ENCODE measurements at places on chromosomes 7 and 10.

DNA sequence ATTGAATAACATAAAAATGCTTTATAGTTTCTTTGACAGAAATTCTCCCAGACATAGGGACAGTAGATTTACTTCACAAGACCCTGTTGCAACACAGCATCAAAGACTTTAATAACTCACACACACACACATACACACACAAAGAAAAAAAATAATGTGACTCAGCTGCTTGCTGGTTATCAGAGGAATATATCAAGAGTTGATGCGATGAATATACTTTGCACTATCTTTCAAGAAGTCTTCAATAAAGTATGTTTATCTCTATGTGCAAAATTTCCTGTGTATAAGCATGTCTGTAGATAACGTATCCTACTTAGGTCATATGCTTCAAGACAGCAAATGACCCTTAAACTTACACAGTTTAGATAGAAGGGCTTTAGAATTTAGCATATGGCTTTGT is 243.1 kb downstream of the ARL4A start:
- DNase-seq = no peak

DNA sequence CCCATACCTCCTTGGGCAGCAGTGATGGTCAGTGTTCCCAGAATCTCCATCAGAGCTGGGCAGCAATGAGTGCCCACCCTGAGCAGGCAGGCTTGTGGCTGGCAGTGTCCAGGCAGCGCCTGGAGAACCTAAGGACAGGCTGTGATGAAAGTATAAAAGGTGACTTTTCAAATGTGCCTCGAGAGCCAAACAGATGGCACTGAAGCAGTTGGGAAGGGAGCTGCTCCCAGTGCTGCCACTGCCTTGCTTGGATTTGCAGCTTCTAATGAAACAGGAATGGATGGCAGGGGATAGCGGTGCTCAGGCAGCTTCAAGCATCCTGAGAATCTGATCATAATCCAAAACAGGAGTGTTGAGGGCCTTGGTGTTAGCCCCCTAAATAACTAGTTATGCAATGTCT is 179.8 kb upstream of the AOAH start:
- DNase-seq = no peak

DNA sequence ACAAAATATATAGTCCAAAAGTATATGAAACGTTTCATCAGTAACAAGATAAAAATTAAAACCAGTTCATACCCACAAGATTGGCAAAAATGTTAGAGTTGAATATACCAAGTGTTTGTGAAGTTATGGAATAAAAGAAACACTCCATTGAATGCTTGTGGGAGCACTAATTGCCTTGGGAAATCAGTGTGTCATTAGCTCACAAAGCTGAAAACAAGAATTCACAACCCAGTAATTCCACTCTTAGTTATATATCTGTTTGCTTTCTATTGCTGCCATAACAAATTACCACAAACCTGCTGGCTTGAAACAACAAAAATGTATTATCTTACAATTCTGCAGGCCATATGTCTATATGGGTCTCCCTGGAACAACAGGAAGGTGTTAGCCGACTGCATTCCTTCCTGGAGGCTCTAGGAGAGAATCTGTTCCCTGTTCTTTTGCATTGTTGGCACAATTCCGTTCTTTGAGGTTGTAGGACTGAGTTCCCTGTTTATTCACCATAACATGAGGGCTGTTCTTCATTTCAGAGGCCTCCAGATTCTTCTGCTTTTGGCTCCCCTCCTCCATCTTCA is 45.7 kb downstream of the SEM1 start:
- no peak for DNase-seq

- no peak for DNase-seq
Observed at GRCh38 chr7:107471292-107472070, 1.6 kb downstream of the GPR22 start.

DNA sequence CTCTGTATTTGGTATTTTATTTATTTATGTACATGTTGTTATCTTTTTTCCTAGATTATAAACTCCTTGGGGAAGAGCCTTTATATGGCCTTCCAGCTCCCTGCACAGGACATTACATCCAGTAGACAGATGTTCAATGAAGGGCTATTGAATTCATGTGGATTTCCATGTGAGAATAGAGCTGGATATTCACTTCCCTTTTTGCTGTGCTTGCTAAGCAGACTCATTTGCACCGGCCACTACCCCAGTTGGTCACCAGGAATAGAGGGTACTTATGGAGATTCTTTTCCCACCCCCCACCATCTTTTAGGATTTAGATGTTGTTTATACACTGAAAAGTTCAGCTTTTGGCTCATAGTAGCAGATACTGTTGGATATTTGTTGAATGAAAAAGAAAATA is 374.1 kb downstream of the NRG3 start:
- DNase-seq = no peak

- no peak for DNase-seq
Observed at GRCh38 chr10:77641788-77642397, 4.3 kb upstream of the KCNMA1 start.

DNA sequence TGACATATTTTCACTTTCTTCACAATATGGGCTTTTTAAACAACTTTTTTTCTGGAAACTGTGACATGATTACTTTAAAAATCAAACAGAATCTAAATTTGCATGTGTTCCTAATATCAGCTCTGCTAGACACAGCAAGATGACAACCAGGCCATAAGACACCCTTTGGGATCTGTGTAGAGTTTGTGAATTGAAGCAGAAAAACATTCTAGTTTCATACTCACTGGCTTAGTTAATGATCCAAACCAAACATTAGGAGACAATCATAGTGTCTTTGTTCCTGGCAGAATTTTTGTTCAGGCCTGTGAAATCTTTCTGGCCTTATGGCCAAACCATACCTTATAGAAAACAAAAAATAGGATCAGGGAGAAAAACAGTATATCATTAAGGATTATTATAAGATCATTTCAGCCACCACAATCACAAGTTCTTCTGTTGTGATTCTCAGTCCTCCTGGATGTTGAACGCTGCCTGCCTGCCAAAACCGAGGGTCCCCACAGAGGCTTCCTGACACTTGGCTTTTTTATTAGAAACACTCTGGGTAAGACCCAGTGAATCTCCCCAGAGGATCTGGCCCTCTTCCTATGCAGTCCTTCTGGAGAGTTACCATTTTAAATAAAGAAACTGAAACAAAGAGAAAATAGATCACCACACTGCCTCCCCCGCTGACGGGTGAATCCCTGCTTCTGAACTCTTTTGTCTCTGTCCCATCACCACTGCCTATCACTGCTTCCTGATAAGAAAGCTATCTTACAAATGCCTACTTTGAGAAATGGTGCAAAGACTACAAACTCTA is 79.2 kb upstream of the PPP1R3C start:
- no peak for DNase-seq

DNA sequence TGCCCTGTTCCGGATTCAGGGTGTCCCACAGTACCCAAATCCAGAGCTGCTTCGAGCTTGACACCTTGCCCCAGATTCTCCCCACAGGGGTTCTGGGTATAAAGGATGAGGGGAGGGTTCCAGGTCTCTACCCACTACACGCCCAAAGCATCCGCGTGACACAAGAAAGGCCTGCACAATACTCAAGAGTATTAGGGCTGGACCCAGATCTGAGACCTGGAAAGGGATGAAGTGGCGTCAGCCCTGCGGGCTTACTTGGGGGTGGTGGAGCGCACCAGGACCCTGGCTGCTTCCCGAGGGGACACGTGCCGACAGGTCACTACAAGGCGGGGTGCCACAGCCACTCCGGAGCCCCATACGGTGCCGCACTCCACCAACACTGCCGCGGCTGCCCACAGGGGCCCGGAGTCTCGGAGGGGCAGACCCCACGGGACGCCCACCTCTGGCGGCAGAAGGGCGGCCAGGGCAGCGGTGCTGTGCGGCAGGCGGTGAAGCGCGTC is 1.3 kb downstream of the TYSND1 start:
- no peak for DNase-seq

- no peak for DNase-seq
Observed at GRCh38 chr7:88317422-88317821, 10.7 kb upstream of the STEAP4 start.

GRCh38 chr7:132232406-132232805 is 343.9 kb downstream of the PLXNA4 start:
- no peak for DNase-seq

GRCh38 chr10:44477046-44477425 is 92.1 kb upstream of the CXCL12 start:
- DNase-seq = no peak

DNA sequence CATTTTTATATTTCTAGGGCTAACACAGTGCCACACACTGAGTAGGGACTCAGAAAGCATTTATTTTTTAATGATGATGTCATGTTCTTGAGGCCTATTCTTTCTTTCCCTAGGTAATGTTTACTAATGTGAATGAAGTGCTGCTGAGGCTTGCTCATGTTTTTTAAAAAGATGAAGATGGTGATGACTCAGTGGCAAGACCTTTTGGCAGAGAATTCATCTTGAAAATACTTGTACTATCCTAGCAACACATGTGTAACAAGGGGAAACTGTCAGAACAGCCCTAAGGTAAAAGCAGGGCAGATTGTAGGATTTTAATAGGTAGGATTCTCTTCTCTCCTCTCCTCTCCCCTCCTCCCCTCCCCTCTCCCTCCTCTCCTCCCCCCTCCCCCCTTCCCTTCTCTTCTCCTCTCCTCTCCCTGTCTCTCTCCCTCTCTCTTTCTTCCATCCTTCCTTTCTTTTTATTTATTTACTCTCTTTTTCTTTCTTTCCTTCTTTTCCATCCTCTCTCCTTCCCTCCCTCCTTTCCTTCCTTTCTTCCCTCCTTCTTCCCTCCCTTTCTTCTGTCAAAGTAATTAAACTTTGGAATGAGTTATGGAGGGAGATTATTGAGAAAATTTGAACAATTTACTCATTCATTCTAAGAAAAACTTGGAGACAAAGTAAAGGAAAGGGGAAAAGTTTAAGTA is 75.3 kb downstream of the ZNF92 start:
- no peak for DNase-seq

- DNase-seq = no peak
Observed at GRCh38 chr7:37642028-37642540, 41.5 kb upstream of the GPR141 start.

- DNase-seq = no peak
Observed at GRCh38 chr10:131015271-131015670, 296.2 kb downstream of the TCERG1L start.

DNA sequence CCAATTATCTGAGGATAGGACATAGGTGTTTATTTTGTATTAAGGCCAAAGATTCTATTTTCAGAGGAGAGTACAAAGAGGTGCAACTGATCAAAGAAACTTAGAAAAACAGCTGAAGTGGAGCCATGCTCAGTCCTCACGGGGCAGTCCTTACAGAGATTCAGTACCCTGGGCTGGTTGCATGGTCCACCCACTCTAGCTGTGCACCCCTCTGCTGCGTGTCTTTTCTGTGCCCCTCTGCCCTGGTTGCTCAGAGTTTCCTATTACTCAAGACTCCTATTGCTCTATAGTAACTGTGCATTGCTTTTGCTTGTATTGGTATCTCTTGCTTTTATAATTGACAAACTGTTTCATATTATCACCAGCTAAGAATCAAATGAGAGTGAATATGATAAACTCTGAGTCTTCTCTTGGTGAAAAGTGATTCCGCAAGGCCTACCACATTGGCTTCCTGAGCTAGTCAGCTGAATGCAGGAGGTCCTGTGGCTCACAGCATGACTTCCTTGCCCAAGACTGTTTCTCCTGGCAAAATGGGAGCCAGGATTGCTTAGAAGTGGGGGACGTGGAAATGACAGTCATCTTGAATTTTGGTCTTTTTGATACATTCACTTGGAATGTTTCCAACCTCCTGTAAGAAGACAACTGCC is 137.0 kb downstream of the GLCCI1 start:
- no peak for DNase-seq

DNA sequence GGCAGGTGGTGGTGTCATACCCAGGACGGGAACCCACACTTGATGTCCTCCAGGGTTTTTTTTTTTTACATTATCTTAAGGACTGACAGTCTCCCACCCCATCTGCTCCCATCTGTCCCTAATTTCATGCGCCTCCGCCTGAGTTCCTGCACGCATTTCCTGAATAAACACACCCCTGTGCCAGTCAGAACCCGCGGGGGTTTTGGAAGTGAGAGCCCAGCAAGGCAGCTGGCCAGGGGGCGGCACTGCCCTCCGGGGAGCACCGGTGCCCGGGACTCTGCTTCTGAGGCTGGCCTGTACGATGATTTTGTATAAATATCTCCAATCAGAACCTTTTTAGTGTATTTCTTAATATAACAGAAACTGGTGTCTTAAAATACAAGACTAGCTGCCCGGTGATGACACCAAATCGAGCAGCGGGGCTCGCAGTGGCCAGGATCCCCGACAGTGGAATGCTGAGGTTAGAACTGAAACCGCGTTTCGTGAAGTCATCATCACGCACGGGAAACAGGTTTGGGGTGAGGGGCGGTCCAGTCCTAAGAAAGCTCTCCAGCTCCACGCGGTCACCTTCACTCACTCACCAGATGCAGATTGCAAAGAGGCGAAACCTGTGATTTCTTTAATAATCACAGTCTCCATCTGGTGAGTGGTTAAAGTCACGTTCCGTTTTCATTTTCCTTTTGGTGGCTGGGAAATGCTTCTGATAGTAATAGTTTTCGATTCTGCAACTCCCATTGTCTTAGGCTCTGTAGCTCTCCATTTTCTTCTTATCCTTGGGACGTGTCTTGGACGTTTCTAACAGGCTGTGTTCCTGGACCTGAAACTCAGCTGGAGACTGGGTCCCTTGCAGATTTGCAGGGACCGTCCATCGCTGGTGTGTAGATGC is 19.7 kb downstream of the BNIP3 start:
- no peak for DNase-seq

DNA sequence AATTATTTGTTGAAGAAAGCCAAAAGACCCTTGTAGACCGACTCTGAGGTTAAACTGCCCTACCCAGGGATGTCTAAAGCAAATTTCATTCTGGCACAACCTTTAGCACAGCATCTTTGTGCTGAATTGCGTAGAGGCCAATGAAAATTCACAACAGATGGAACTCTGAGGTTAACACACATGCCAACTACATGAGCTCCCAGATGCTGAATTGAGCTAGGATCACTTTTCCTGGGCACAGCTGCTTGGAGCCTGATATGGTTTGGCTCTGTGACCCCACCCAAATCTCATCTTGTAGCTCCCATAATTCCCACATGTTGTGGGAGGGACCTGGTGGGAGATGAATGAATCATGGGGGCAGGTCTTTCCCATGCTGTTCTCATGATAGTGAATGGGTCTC is 158.0 kb upstream of the PTN start:
- DNase-seq = no peak

DNA sequence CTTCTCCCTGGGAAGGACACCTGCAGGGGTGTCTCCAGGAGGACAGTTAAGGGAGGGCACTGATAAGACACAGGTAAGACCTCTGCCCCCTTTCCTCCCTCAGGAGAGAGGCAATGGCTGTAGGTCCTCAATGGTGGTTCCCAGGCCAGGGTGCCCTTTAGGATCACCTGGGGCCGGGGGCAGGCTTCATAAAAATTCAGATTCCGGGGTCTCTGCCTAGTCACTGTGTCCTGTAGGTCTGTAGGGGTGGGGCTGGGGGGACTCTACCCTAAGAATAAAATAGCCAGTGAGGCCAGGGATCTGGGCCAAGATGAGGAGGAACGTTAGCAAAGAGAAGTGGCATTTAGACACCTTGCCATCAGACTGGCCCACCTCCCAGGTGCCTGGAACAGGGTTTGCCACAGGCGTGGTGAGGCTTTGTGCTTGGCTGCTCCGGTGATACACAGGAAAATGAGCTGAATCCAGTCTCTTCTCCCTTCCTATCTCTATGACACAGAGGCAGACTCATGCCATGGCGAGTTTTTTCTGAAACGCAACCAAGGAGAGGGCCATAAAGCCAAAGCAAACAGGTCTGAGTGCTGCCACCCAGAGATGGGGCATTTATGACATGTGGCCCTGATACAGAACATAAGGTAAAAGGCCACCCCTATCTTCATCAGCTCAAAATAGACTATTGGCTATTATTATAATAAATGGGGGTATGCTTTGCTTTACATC is 52.6 kb downstream of the SH3PXD2A start:
- DNase-seq = no peak

- no peak for DNase-seq
Observed at GRCh38 chr10:31135171-31135570, 103.5 kb upstream of the ZNF438 start.

Measured in posterior cingulate gyrus (tissue), 11 donors.